DMS53 (cell line): ENCODE measurements at places on chromosomes 5 and 9.

DNA sequence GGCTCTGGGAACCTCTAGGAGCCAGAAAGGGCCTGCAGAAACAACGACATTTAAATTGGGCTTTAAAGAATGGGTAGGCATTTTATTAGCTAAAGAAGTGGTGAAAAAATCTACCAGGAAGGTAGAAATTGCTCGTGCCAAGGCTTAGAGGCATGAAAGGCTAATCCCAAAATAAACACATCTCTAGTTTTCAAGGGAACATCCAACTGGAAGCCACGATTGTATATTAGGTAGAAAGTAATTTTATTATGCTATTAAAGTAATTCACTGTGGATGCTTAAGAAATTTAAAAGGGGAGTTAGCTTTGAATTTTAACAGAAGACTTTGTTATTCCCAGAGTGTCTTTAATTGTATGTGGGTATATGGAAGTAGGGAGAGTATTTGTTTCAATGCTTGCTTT, 17.5 kb upstream of the CNTLN start:
- DNase-seq = peak; percentile 32

DNA sequence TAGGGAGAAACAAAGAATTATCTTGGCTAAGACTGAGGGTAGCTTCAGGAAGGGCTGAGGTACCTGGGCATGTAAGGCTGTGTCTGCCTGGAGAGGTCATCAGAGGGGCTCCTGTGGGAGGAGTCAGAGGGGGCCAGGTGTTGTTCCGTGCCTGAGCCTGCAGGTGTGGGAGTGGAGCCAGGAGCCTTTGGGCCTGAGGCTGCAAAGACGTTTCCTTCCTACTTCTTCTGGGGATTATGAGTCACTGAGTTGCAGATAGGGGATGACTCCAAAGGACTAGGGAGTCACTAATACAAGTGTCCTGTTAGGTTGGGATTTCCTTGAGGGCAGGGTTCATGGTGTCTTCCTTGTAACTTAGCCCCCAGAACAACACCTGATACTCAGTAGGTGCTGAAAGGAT, 391.1 kb downstream of the ARHGEF28 start:
- peak; percentile 10 for DNase-seq

GRCh38 chr9:10204276-10204675, 408.5 kb downstream of the PTPRD start:
- DNase-seq = no peak

- no peak for DNase-seq
Measured at GRCh38 chr5:179288809-179289185, 56.5 kb downstream of the ADAMTS2 start.

- DNase-seq = no peak
Measured at GRCh38 chr5:56145511-56145910, 87.6 kb downstream of the ANKRD55 start.

DNA sequence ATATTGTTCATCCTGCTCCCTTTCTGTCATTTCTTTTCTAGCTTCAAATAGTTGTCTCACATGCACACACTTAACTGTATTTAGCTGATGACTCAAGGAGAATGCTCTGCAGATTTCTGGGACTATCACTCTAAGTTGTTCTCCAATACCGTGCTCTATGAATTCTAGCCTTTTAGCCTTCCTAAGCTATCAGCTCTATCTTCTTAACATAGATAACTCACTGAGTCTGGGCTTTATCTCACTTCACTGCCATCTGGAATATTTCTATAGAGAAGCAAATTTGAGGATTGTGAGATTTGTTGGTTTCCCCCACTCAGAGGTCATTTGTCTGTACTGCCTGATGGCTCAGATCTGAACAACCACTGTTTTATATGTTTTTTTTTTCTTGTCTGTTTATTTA, 369.7 kb downstream of the TUSC1 start:
- no peak for DNase-seq

DNA sequence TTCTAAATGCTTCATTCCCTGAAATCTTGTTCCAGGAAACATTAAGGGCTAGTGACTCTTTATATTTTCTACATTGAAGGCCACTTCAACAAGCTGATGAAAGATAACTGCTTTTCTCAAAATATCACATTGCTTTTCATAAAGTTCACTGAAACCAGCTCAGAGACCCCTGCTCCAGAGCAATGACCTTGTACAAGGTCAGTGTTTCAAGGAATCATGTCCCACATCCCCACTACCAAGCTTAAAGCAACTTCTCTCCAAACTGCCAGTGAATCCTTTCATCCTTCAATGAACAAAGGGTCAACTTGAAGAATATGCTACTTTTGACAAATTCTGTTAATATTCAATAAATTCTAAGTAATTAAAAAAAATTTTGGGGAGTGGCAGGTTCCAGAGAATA, 12.0 kb upstream of the SPATA24 start:
- DNase-seq = no peak

GRCh38 chr9:89706086-89706485, 101.3 kb downstream of the GADD45G start:
- no peak for DNase-seq
